ENCODE measurements at places on chromosomes 11 and 22.

GRCh38 chr11:80559942-80560341 lies 1119.1 kb upstream of the TENM4 start:
- no peak for DNase-seq

- peak; percentile 43 for DNase-seq
Measured at GRCh38 chr22:44023404-44024287, 456 bp upstream of the PARVB start.

GRCh38 chr22:47411006-47411405 lies 648.6 kb downstream of the TBC1D22A start:
- DNase-seq: no peak

DNA sequence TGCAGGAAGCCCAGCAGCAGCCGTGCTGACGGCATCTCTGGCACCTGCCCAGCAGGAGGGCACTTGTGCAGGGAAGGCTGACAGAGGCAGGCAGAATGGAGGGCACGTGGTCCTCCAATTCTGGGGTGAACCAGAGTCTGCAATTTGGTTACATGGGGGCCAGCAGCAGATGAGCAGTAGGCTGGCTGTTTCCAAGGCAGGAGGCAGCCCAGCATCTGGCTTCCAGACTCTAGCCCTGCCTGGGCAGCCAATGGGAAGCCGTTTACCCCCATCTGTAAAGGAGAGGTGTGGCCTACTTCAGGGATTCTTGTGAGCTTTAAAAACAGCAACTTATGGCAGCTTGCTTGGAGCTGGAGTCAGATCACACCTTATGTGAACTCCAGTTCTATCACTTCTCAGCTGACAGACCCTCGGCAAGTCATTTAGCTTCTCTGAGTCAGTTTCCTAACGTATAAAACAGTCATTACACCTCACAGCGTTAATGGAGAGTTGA lies 27.9 kb upstream of the RASL10A start:
- DNase-seq: peak; percentile 41

GRCh38 chr22:28981818-28982499 lies 79.7 kb downstream of the C22orf31 start:
- no peak for DNase-seq

DNA sequence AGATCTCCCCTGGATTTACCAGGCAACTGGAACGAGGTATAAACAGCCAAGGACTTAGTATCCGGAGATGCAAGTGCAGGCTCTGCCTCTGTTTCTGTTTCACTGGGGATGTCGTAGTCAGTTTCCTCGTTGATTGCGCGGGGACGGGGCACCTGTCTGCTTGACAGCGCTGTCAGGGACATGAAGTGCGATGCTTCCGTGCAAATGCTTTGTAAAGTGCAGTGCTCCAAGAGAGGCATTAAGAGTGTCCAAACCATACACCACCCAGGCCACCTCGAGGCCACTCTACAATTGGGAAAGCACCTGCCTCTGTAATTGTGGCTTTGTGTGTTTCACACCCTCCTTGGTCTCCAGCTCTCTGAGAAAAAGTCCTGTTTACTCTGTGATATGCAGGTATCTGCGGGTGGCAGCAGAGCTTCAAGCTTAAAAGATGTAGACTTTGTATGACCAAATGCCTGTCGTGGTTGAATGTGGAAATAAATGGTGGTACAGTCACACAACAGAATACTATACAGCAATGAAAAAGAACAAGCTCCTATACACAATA lies 18.6 kb upstream of the CD5 start:
- DNase-seq: no peak

DNA sequence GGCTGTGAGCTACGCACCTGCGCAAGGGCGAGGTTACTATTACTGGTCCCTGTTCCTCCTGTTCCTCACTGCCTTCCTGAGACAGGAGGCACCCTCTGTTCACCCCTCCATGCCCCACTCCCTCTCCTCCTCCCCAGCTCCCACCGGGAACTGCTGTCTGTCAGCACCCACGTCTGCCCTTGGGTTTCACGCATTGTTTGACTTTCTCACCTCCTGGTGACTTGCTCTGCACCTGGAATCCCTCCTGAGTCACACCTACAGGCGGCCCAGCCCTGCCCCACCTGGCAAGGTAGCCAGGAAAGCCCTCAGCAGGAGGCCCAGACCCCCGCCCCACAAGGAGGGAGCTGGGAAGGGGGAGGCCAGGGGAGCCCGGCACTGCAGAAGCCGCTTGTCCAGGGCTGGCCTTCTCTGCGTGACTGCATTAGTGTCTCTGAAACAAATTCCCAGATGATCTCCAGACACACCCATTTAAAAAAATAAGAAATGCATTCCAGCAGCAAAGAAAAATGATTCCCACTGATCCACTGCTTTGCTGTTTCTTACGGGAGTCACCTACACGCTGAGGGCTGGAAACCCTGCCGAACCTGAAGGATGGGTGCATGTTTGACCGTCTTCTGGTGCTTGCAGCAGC lies 86.4 kb downstream of the CELSR1 start:
- DNase-seq: no peak

DNA sequence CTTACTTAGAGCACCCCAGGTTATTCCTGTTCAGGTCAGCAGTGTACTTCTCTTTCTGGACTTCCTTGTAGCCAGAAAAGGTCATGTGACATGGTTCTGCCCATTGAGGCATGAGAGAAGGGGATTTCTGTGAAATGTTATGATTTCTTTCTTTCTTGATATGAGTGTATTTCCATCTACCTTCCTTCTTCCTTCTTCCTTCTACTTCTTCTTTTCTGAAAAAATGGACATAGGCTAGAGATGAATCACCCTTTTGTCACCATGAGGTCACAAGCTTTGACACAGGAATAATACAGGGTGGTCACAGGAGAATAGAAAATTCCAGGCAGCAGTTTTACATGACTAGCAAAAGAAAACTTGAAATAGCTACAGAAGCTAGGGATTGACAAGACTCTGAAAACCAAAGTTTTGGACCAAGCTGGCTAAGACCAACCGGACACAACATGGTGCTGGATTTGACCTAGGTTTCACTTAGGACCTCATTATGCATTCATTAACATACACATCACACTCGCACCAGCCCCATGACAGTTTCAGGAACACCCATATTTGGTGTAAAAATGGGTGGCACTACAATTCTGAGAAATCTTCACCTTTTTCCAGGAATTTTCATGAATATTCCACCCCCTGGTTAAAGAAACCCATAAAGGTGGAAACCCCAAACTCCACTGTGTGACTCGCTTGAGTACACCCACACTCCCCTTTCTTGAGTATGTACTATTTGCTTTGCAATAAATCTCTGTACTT lies 21.2 kb upstream of the MAP6 start:
- no peak for DNase-seq

DNA sequence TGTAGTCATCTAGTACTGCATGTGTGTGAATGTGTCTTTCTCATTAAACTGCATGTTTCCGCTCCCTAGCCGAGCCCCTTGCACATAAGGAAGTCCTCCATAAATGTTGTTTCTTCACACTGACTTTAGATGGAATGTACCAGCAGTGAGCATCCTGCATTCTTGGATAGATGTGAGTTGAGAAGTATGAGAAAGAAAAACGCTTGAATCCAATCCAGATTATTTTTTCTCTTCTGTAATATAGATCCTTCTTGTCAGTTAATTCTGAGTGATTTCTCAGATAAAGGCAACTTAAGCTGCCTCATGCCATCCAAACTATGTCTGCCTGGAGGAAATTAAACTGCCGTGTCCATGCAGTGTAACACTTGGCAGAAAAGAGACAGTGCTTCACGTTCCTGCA lies 268.1 kb upstream of the ISX start:
- DNase-seq: no peak

- no peak for DNase-seq
Measured at GRCh38 chr11:30478923-30479322, 107.2 kb downstream of the MPPED2 start.

- DNase-seq: no peak
Measured at GRCh38 chr22:40510631-40511364, 125.7 kb downstream of the MRTFA start.

DNA sequence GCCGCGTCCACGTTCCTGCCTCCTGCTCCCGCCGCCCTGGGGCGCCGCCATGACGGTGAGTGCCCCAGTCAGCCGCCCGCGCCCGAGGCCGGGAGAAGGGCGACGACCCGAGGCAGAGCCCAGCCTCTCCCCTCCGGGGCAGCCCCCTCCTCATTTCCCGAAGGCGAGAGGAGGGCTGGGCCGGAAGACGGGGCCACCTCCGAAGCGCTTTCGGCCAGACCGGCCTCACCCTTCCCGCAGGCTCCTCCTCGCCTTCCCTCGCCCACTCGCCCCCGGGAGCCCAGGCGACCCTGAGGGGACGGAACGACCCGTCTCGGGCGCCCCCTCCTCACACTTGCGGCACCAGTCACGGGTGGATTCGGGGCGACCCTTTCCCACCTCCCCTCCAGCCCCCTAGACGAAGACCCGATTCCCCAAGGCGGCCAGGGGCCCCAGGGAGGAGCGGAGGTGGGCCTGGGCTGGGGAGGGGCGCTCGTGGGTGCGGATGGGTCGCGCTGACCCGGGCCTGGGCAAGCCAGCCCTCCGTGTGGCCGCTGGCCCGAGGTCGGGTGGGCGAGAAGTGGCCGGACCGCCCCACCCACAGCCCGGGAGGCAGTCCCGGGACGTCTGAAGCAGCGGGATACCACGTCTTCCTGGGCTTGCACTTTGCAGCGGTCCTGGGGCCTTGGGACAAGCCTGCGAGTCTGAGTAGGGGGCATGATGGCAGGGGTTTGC lies 49.7 kb downstream of the TRIOBP start:
- DNase-seq: no peak

GRCh38 chr11:33651555-33651954 lies 49.1 kb downstream of the C11orf91 start:
- no peak for DNase-seq

DNA sequence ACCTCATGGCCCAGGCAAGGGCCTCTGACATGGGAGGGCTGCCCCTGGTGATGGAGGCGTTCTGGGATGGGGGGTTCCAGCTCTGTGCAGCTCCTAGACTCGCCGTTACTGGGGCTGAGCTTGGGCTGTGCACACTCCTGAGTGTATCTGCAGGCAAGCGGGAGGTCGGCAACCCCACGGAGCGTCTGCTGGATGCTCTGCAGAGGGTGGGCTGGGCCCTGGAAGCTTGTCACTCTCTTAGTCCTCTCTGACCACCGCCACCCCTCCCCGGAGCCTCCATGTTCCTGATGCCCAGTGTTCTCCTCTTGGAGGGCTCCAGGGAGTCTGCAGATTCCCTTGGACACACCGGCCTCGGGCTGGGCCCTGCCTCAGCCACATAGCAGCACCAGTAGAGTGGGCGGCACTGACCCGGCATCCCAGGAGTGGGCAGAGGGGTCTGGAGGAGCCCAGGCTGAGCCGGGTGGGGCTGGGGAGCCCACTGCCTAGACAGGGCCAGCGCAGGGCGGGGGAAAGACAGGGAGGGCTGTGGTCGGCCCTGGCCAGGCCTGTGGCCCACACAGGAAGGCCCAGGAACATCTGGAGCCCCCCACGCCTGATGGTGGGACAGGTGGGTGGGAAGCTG lies 20.6 kb upstream of the MUC5B start:
- DNase-seq: no peak

- no peak for DNase-seq
Measured at GRCh38 chr11:12909879-12910278, 99.2 kb upstream of the RASSF10 start.

GRCh38 chr22:40853333-40853732 lies 3.1 kb downstream of the ST13 start:
- no peak for DNase-seq

DNA sequence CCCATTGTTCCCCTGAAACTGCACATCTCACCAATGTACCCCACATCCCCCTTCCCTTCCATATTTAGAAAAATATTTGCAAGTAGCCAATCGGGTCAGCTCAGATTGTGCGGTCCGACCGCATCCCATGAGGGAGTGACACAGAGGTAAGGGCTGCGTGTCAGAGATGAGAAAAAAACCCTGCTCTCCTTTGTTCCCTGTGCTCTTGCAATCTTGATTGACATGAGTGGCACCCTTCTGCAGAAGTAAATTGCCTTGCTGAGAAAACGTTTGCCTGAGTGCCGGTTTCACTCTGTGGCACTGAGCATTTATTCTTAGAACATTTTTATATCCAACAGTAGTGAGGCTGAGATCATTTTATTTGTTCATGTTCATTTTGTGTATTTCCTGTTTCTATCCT lies 81.6 kb upstream of the CCDC90B start:
- DNase-seq: no peak

DNA sequence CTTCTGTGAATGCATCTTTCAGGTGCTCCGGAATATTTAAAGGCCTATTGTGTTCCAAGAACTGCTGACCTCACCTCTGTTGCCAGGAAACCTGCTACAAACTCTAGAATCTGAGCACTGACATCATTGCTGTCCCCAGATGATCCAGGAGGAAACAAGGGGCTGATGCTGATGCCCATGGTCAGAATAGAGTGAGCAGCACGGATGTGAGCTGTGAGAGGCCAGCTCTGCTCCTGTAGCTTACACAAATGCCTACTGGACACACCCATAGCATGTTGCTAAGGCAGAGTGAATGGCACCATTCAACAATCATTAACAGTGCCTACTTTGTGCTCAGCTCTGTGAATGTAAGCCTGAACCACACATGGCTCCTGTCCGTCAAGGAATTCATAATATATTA lies 276.7 kb upstream of the API5 start:
- no peak for DNase-seq

- DNase-seq: no peak
Measured at GRCh38 chr11:118147502-118147901, 5.1 kb downstream of the SCN4B start.

GRCh38 chr22:18065256-18065655 lies 12.5 kb upstream of the PEX26 start:
- DNase-seq: no peak

DNA sequence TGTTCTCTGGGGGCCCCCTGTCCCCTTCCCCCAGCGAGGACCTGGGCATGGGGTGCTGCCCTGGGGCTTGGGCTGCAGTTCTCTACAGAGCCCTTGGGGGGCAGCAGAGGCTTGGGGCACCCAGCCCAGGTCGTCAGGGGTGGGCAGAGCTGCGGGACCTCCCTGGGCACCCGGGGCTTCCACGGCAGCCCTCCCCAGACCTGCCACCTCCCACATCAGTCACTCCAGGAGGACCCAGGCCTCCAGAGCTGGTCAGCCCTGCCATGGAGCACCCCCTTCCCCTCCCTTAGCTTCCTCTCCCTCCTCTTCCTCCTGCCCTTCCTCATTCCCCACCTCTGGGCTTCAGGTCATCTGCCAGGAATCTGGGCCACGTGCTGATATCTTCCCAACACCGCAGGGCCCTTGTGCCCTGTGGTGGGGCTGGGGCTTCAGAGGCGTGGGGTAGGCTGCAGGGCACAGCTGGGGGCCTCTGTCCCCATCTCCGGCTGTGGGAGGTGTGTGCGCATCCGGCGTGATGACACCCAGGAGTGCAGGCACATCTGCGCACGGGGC lies 5.8 kb downstream of the TSPAN4 start:
- no peak for DNase-seq

- DNase-seq: no peak
Measured at GRCh38 chr22:30978304-30978962, 9.4 kb downstream of the TUG1 start.

DNA sequence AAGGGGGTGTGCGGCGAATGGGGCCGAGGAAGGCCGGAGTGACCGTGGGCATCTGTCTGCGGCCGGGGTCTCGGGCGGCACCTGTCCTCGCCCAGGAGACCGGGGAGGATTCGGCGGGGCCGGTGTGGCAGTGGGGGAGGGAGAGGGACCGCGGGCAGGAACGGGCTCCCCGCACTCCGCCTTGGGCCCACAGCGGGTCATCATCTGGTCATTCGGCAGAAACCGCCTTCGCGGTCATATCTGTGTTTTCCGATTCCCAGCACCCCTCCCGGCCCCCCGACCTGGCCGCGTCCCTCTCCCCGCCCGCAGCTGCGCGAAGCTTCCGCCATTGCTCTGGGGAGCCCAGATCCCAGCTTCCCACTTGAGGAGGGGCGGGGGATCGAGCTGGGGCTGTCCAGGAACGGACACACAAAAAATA lies 824 bp upstream of the CBX6 start:
- peak; percentile 28 for DNase-seq

- no peak for DNase-seq
Measured at GRCh38 chr11:115817844-115818468, 313.7 kb upstream of the CADM1 start.

- no peak for DNase-seq
Measured at GRCh38 chr22:22759371-22759770, 115.0 kb downstream of the GGTLC2 start.
